ENCODE measurements at places on chromosomes 5 and 9.

- DNase-seq = no peak
These were observed 15.4 kb upstream of the AK3 start for GRCh38 chr9:4756420-4756819.

- DNase-seq = no peak
These were observed 33.4 kb downstream of the FOXD1 start for GRCh38 chr5:73415171-73415570.

- DNase-seq = no peak
These were observed 109.1 kb downstream of the SUSD1 start for GRCh38 chr9:112065806-112066606.

DNA sequence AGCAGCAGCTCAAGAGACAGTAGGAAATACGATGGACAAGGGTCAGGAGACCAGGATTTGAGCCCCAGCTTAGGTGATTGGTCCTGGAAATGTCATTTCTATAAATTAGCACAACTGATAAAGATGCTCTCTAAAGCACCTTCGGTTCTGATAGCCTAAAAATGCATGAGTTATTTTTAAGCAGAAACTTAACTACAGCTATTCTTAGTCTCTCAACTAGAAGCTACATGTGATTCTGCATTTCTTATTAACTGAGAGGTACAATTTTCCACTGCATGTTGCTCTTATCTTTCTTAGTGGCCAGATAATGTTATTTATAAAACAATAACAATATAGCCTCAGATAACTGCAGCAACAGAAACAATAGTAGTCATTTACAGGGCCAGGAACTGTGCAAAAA is 136.4 kb downstream of the GRIA1 start:
- DNase-seq = no peak

GRCh38 chr5:123671042-123671441 is 159.1 kb downstream of the CSNK1G3 start:
- DNase-seq = peak; percentile 2

- DNase-seq = peak; percentile 57
These were observed 2.5 kb upstream of the CDK9 start for GRCh38 chr9:127783111-127784008.

DNA sequence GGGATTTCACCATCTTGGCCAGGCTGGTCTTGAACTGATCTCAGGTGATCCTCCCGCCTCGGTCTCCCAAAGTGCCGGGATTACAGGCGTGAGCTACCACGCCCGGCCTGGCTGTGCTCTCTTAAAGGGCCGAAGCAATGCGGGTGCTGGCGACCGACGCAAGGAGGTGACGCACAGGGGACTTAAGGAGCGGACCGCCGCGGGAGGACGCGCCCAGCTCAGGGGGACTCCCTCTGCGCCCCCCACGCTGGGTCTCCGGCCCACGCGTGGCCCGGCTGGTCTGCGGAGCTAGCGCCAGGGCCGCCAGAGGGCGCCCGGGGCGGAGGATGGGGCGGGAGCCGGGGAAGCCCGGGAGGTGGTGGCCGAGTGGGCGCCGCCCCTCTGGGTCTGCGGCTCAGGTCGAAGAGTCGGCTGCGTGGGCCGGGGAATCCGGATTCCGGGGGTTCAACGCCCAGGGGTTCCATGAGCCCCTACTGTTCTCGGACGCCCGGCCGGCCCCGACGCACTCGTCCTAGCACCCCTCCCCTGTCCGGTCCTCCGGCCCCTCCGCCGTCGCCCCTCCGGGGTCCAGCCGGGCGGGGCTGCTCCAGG is 502 bp upstream of the CERCAM start:
- DNase-seq = peak; percentile 36

- no peak for DNase-seq
These were observed 121.9 kb downstream of the CDH18 start for GRCh38 chr5:19866090-19866450.

DNA sequence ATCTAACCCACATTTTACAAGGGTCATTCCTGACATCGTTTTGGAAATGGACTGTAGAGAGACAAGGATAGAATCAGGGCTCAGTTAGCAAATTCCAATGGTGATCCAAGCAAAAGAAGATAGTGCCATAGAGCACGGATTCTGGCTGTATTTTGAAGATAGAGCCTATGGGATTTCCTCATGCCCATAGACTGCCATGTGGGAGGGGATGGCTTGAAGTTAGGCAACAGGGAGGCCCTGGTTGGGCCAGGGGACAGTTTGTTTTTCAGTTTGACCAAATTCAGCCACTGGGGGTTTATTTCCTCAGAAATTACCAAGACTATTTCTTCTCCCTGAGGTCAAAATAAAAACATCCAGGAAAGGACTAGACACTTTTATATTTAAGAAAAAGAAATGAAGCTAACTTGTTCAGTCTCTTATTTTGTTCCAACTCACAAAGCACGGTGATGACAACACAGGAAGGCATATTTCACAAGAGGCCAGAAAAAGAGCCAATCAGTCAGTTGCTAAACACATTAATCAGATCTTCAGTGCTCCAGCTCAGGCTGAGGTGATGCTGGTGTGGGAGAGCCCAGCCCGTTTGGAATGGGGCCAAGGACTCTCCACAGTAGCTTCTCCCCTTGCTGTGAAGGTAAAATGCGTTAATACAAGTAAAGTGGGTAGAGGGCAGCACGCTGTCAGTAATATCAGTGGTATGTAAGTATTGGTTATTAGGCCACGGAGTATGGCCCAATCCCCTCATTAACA is 4.4 kb upstream of the DCTN4 start:
- DNase-seq = no peak

GRCh38 chr9:10130061-10130675 is 482.6 kb downstream of the PTPRD start:
- no peak for DNase-seq

GRCh38 chr9:33164138-33164809 is 2.9 kb downstream of the B4GALT1 start:
- no peak for DNase-seq

- no peak for DNase-seq
These were observed 610.4 kb upstream of the CDH10 start for GRCh38 chr5:25255128-25255527.

DNA sequence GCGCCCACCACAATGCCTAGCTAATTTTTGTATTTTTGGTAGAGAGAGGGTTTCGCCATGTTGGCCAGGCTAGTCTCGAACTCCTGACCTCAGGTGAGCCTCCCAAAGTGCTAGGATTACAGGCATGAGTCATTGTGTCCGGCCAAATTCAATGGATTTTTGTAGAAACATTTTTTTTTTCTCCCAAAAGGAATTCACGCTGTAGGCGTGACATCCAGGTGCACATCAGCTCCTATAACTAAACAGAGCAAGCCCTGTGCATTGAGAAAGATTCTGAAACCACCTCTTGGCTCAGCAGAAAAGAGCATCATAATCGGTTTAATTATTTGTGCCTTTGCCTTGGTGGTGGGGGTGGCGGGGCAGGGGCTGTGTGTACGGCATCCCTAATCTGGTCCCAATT is 32.9 kb upstream of the DAB2IP start:
- no peak for DNase-seq

- no peak for DNase-seq
These were observed 45.9 kb downstream of the CSNK1G3 start for GRCh38 chr5:123557907-123558306.

- peak; percentile 76 for DNase-seq
These were observed at the start of gene TESK1 for GRCh38 chr9:35604578-35605350. TESK1 (plus strand) TSS chr9:35605262; CDS start chr9:35605620, 358 bp downstream.

DNA sequence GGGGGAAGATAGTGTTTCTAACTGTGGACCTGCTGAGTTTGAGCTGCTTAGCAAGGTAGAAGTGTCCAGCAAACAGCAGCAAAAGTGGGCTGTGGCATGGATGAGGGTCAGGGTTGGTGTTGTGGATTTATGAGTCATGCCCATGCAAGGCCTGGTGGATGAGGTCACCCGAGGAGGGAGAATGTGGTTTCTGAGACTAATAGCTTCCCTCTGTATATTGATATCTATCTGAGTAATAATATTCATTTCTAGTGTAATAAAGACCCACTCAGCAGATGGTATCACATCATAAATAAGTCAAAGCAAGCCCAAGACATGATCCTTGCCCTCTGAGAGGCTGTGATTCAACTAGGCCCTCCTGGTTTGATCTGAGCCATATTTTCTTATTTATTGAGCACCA is 597.8 kb upstream of the CLINT1 start:
- no peak for DNase-seq
